ENCODE measurements at places on chromosomes 2 and 18.

- no peak for DNase-seq
Measured at GRCh38 chr2:44967056-44967455, 25.6 kb downstream of the SIX3 start.

- DNase-seq, result peak; percentile 37
Measured at GRCh38 chr18:21439431-21439846, 161.1 kb downstream of the ESCO1 start.

DNA sequence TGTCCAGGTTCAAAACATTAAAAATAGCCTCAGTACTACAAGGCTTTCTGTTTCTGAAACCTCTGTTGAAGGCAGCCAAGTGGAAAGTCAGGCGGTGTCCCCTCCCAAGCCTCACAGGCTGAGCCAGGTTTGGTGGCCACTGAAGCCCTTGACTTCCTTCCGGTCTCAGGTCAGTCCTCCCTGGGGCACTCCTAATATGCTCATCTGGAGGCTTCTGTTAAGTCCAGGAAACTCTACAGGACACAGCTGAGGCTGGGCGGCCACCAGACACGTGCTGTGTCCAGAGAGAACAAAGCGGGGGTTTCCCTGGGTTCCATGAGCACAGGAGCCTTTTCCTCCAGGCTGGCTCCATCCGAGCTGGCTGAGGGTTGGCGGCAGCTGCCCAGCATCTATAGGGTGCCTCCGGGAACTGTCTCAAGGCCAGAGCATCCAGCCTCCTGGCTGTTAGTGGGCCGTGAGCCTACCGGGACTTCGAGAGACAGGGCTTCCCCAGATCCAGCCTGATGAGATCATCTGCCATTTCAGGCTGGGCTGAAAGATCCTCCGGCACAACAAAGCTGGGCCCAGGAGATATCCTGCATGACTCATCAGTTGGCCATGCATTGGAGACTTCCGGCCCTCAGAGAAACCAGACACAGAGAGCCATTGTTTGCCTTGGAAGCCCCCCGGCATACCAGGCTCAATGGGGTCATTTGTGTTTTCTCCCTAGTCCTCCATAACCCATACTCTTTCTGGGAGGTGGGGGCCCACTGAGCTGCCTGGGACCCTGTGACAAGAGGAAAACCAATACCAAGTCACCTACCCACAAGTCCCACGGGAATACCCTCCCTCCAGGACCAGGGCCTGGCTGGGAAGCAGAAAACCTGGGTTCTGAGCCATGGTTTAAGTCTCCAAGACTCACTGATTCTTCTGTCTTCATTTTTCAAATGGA lies 71.7 kb downstream of the HS1BP3 start:
- DNase-seq, result peak; percentile 96

- DNase-seq, result no peak
Measured at GRCh38 chr2:186064507-186064906, 325.9 kb downstream of the FSIP2 start.

- no peak for DNase-seq
Measured at GRCh38 chr2:60268661-60269060, 284.8 kb downstream of the BCL11A start.

DNA sequence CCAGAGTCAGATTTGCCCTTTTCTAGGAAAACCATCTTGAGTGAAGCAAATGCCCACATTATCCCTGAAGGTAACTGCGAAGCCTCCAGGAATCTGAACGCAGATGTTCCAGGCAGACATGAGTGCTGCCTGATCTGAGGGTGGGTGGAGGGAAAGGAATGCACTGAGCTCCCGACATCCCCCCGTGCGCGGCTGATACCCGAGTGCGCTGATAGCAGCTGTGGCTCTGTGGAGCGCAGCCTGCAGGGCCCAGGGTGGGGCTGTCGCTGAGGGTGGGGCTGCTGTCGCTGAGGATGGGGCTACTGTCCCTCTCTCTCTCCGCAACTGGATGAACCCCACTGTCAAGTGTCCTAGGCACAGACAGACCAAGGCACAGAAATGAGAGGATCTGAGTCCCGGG lies 82.4 kb downstream of the GFPT1 start:
- no peak for DNase-seq

- DNase-seq, result no peak
Measured at GRCh38 chr2:25397777-25398176, 56.1 kb upstream of the DNMT3A start.

- DNase-seq, result no peak
Measured at GRCh38 chr2:241804326-241805229, 4.4 kb upstream of the NEU4 start.

- no peak for DNase-seq
Measured at GRCh38 chr2:213232649-213233437, 51.4 kb upstream of the SPAG16 start.

DNA sequence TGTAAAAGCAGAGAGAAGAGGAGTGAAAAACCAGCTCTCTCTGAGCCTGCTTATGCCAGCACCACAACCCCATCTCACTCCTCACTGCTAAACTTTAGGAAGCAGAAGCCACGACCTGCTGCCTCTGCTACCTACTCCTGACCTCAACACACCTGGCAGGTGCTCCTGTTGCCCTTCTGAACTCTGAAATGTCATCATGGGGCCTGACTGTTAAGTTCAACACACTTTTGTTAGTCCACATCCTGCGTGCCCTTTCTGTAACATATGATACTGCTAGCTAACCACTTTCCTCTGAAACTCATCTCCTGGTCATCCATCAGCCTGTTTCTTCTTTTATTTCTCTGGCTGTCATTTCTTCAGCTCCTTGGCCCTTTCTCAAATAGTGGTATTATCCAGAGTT lies 118.1 kb downstream of the EPB41L3 start:
- DNase-seq, result no peak

GRCh38 chr2:65649811-65650589 lies 217.6 kb upstream of the SPRED2 start:
- DNase-seq, result no peak

- DNase-seq, result no peak
Measured at GRCh38 chr2:211822686-211823335, 715.8 kb downstream of the ERBB4 start.

DNA sequence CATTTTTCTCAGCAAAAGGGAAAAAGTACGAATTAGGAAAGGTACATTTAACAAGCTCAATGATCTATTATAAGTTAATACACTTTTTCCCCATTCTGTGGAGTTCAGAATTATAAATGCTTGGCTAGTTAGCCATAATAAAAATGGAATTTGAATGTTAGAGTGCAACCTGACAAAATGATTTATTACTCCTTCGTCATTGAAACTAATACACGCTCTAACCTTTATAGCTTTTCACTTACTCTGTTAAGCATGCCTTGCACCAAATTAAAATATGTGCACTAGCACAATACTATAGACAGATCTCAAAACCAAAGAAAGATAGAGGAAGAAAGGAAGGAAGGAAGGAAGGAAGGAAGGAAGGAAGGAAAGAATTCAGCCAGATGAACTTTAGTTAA lies 46.1 kb upstream of the FRZB start:
- DNase-seq, result no peak

- DNase-seq, result no peak
Measured at GRCh38 chr18:49672853-49673252, 111.0 kb downstream of the LIPG start.

GRCh38 chr18:42011053-42011452 lies 56.0 kb downstream of the PIK3C3 start:
- no peak for DNase-seq

DNA sequence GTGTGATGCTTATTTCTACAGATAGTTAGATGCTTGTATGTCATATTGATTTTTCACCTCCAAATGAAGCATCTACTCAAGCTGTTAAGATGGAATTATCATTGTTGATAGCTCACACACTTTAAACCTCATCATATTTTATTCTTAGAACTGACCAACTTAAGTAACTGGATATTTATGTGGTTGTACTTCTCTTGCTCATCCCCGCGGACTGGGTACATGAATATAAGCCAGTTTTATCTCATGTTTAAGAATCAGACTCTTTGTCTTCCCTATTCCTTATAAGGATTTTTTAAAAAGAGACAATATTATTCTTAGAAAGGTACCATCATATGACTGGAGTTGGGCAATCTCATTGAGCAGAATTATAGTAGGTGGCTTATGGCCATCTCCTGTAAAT lies 358.7 kb downstream of the DSC3 start:
- no peak for DNase-seq

DNA sequence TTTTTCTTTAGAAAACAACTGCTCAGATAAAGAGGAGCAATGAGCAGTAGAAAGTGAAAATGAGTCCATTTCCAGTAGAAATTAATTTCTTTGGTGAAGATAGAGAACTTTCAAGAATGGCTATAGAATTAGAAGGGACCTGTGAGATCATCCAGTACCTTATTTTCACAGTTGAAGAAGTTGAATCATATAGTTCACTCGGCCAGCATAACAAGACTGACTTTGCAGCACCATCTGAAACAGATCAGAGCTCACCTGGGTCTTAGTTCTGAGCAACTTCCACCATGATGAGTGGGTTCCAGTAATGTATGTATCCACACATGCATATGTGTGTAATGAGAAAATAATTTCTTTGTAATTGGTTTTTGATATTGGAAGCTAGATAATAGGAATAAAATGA lies 58.6 kb downstream of the CERS6 start:
- no peak for DNase-seq

Data from skeletal muscle cell (primary cell).